HTR-8/SVneo (cell line): ENCODE measurements at places on chromosomes 5 and 9.

- no peak for DNase-seq
Measured at GRCh38 chr5:77993855-77994318, 217.7 kb upstream of the TBCA start.

- DNase-seq = no peak
Measured at GRCh38 chr5:74352256-74352655, 288.3 kb downstream of the ENC1 start.

DNA sequence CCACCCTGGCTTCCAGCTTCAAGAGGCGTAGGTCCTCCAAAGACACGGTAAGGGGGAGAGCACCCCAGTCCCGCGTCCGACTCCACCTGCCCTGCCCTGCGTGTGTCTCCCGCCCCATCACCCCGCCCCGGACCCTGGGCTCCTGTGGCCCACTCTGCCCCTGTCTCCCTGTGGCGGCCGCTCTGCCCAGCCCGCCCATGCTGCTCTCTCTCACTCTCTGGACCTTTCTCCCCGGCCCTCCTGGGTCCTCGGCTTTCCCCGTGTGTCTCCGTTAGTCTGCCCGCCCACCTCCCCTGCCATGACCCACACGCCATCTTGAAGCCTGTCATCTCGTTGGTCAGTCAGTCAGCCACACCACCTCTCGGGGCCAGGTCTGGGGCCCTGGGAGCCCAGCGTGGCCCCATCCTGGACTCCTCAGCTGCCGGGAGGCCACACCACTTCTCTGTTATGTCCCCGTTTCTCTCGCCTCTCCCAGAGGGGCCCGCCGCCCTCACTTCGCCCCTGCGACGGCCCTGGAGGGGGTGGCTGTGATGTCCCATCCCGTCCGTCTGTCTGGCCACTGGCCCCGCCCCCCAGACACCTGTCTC, 4.5 kb downstream of the LRRC26 start:
- DNase-seq = no peak

- no peak for DNase-seq
Measured at GRCh38 chr5:121108725-121109124, 644.6 kb downstream of the PRR16 start.

DNA sequence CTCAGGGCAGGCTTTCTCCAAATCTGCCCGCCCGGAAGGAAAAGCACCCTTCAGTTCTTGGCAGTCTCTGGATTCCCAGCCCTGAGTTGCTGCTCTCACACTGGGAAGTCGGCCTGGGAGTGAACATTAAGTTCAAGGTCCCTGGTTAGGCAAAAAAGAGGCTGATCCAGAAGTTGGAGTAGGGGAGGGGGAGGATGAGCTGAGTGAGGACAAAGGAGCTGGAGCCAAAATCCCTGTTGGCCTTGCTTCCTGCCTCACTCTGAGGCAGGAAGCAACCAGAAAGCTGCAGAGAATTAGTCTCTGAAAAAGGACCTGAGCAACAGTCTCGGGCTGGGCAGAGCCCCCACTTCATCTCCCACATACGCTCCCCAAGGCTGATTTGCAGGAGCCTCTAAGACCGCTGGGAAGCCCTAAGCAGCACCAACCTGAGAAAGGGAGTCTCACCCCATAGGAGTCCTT, 15.0 kb upstream of the RPS14 start:
- DNase-seq = no peak

GRCh38 chr9:1238407-1238806, 188.2 kb downstream of the DMRT2 start:
- no peak for DNase-seq

- no peak for DNase-seq
Measured at GRCh38 chr5:68459093-68459809, 243.7 kb downstream of the PIK3R1 start.

- DNase-seq = no peak
Measured at GRCh38 chr9:128102861-128103588, 24.5 kb downstream of the PTGES2 start.

GRCh38 chr9:75039009-75039408, 10.9 kb upstream of the CARNMT1 start:
- DNase-seq = no peak

GRCh38 chr9:78397454-78397853, 100.5 kb downstream of the PSAT1 start:
- no peak for DNase-seq

- no peak for DNase-seq
Measured at GRCh38 chr5:86765778-86766502, 148.2 kb downstream of the COX7C start.

- no peak for DNase-seq
Measured at GRCh38 chr9:70054521-70054920, 10.9 kb downstream of the MAMDC2 start.

- DNase-seq = no peak
Measured at GRCh38 chr9:134629061-134629585, 12.5 kb upstream of the COL5A1 start.

DNA sequence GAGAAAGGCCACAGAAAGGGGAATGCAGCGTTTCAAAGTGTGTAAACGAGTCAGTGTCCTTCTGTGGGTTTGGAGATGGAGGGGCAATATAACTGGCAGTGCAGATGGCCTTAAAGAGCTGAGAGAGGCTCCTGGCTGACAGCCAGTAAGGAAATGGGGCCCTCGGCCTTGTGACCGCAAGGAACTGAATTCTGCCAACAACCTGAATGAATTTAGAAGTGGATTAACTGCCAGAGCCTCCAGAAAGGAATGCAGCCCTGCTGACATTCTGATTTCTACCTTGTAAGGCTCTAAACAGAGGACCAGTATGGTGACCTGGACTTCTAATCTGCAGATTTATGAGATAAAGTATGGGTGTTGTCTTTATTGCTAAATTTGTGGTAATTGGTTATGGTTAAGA, 17.5 kb upstream of the NREP start:
- DNase-seq = no peak

DNA sequence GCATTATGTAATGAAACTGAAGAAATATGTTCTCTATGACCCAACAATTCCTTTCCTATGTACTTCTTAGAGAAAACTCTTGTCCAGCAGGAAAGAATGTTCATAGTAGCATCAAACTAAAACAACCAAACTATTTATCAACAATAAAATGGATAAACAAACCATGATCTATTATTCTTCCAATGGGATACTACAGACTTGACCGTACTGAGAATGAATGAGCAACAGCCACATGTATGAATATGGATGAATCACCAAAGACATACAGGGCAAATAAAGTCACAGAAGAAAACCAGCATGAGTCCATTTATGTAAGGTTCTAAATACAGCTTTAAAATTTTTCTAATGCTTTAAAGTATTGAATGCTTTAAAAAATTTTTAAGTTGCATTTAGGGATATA, 73.6 kb upstream of the SUSD1 start:
- DNase-seq = no peak

- no peak for DNase-seq
Measured at GRCh38 chr5:114255260-114255659, 106.6 kb upstream of the KCNN2 start.

GRCh38 chr9:98742325-98743280, 33.9 kb upstream of the GABBR2 start:
- DNase-seq = no peak

GRCh38 chr5:17614872-17615605, 4.8 kb downstream of the TAF11L12 start:
- DNase-seq = no peak

DNA sequence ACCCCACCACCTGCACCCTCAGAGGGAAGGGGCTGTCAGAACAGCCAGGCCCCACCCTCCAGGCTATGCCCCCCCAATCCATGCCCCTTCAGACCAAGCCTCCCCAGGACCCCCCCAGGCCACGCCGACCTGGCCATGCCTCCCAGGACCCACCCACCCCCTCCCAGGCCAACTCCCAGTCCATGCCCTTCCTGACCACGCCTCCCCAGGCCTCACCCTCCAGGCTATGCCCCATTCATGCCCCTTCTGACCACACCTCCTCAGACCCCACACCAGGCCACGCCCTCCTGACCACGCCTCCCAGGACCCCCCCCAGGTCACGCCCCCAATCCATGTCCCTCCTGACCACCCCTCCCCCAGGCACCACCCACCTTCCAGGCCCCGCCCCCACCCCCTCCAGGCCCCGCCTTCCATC, 27.6 kb downstream of the TPPP start:
- DNase-seq = no peak

DNA sequence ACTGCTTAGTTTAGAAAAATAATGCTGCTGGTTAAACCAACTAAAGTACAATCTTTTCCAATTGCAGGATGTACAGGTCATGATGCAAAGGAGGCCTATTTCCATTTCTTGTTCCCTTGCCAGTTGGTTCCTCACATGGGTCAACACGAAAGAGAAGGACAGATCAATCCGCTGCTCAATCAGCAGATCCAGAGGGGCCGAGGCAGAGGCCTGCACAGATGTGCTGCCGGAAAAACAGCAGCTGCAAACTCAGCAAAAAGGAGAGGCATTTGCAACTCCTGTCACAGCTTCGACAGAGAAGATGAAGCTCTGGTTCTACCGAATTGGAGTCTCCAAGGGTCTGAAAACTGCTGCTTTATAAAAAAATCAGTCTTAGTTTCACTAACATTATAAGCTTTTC, 69.8 kb downstream of the NIPSNAP3B start:
- no peak for DNase-seq

GRCh38 chr9:76655121-76655541, 109.1 kb upstream of the PCA3 start:
- no peak for DNase-seq

- DNase-seq = peak; percentile 68
Measured at GRCh38 chr5:158456756-158457155, 597.8 kb upstream of the CLINT1 start.

GRCh38 chr5:115557667-115558387, 13.3 kb upstream of the FEM1C start:
- DNase-seq = no peak
